ENCODE measurements at places on chromosomes 7 and 10.
A peak's percentile ranks its signal among the peaks of the same experiment; 100 is the strongest.

DNA sequence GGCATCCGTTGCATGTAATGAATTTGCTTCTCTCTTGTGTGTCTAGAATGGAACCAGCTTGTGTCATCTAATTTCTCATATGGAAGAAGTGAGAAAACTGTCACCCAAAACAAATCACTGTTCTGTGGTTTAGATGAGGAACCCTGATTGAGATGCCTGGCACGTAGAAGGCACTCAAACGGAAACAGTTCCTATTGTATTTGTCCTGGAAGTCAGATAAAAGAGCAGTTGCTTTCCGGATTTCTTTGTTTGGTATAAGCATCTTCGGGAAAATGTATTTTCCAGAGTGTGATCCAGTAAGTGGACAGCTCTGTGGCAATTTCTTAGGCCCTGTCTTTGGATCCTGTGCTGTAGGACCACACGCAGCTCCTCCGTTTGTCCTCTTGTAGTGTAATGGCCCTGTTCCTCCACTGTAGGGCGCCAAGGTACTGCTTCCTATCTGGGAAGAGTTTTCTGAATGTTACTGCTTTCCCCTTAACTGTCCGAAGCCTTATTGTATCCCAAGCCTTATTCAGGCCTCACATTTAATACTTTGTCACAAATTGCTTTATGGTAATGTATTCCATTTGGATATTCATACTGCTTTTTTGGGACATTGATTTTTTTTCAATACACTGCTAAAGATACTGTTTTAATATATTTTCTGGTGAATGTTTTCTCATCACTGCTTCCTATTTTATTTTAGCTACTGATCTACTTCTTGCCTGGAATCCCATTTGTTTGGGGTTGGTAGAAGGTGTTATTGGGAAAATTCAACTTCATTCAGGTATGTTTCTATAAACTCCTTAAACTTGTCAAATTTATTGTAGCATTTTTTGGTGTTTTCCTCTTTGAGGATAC lies 24.8 kb downstream of the INPP5F start:
- DNase-seq: peak; percentile 37

DNA sequence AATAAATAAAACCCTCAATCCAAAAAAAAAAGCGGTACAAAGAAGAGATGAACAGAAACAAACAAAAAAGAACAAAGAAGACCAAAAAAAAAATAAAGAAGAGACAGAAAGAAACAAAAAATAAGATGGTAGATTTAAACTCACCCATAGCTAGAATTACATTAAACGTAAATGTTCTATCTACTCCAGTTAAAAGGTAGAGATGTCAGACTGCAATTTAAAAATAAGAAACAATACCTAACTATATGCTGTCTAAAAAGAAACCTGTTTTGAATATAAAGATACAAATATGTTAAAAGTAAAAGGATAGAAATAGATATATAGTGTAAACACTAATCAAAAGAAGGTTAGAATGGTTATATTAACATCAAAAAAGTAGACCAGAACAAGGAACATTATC lies 31.7 kb upstream of the ANAPC16 start:
- DNase-seq: no peak

- DNase-seq: no peak
Observed at GRCh38 chr10:34137955-34138354, 677.1 kb downstream of the PARD3 start.

- no peak for DNase-seq
Observed at GRCh38 chr7:123538189-123538714, 3.9 kb upstream of the IQUB start.

DNA sequence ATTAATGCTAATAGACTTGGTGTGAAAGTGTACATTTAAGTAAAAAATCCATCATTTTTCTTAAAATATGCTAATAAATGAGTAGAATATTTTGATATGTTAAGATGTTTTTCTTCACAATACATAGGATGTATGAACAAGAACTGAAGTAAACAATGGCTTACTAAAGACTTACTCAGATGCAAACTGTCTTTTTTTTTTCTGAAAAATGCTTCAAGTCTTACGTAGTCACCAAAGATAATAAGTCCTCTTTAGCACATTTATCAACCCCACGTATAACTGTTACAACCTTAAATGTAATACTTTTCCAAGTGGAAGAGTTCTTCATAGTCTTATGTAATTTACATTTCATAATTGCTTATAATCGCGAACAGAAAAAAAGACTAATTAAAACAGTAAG lies 54.8 kb downstream of the MDFIC start:
- no peak for DNase-seq

- DNase-seq: no peak
Observed at GRCh38 chr7:128116740-128117139, 85.5 kb upstream of the LRRC4 start.
